Activated CD8-positive, alpha-beta T cell treated with anti-CD3 and anti-CD28 coated beads for 36 hours (primary cell): ENCODE measurements at places on chromosomes 7 and 10.

- DNase-seq = no peak
Measured at GRCh38 chr10:14060320-14061070, 270.2 kb downstream of the FRMD4A start.

- DNase-seq = no peak
Measured at GRCh38 chr7:123958186-123958703, 33.2 kb downstream of the SPAM1 start.

- DNase-seq = peak; percentile 33
Measured at GRCh38 chr7:2248984-2249694, 7.1 kb downstream of the NUDT1 start.

GRCh38 chr10:2985729-2986232 is 81.6 kb upstream of the PFKP start:
- no peak for DNase-seq

GRCh38 chr10:18610517-18610916 is 40.9 kb downstream of the NSUN6 start:
- DNase-seq = no peak

GRCh38 chr10:82221601-82222149 is 346.7 kb downstream of the NRG3 start:
- DNase-seq = no peak
